ENCODE measurements at places on chromosomes 1 and 21.

- no peak for DNase-seq
Measured at GRCh38 chr1:78095593-78095992, 49.8 kb downstream of the GIPC2 start.

- no peak for DNase-seq
Measured at GRCh38 chr1:245648749-245649522, 494.2 kb downstream of the KIF26B start.

DNA sequence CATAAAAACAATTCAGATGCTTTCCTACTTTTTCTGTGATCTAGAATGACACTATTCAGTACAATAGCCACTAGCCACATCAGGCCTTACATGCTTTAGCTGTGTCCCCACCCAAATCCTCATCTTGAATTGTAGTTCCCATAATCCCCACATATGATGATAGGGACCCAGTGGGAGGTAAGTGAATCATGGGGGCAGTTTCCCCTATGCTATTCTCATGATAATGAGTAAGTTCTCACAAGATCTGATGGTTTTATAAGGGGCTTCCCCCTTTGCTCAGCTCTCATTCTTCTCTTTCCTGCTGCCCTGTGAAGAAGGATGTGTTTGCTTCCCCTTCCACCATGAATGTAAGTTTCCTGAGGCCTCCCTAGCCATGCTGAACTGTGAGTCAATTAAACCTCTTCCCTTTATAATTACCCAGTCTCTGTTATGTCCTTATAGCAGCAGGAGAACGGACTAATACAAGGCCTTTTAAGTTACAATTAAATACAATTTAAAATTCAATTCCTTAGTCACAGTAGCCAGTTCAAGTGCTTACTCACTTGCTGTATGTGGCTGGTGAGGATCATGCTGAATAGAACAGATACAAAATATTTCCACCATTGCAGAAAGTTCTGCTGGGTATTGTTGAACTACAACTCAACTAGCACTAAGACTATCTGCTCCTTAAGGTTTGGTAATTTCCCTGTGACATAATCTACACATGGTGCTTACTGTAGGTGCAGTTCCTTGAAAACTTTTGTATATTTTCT is 106.7 kb downstream of the SCMH1 start:
- DNase-seq: no peak

GRCh38 chr1:24575905-24576587 is 20.2 kb downstream of the NCMAP start:
- DNase-seq: no peak

GRCh38 chr1:5873556-5873955 is 118.7 kb downstream of the NPHP4 start:
- no peak for DNase-seq

GRCh38 chr1:31239653-31240241 is at the start of gene NKAIN1:
TSS of gene NKAIN1 (minus strand) at chr1:31239887. CDS start at chr1:31239547, 340 bp downstream.
- no peak for DNase-seq

GRCh38 chr1:202589190-202589930 is 120.9 kb downstream of the SYT2 start:
- DNase-seq: no peak

DNA sequence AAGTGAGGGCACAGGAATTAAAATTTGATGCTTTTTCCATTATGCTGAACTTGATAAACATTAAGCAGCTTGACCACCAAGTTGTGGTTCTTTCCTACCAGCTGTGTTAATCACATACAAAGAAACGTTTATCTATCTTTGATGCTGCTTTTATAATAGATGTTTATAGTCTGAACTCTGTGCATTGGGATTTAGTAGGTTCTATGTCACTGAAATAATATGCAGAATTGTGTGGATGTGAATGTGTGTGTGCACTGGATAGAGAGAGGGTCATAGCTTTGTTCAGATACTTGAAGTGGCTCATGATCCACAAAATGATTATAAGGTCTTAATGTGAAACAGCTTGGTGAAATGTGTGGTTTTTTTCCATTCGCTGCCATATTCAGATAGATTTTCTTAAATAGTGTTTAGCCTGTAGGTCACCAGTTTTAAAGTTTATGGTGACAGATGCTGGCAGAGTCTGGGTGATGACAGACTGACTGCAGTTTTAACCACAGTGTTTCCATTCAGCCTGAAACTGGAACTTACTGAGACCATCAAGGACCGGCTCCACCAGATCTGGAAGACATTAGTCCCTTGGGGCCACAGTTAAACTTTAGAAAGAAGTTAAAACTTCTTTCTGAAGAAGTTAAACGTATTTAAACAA is 10.2 kb downstream of the DDI2 start:
- no peak for DNase-seq
